CD4-positive, alpha-beta T cell treated with Interleukin-21 for 1 hour (primary cell): ENCODE measurements at places on chromosomes 2 and 18.

DNA sequence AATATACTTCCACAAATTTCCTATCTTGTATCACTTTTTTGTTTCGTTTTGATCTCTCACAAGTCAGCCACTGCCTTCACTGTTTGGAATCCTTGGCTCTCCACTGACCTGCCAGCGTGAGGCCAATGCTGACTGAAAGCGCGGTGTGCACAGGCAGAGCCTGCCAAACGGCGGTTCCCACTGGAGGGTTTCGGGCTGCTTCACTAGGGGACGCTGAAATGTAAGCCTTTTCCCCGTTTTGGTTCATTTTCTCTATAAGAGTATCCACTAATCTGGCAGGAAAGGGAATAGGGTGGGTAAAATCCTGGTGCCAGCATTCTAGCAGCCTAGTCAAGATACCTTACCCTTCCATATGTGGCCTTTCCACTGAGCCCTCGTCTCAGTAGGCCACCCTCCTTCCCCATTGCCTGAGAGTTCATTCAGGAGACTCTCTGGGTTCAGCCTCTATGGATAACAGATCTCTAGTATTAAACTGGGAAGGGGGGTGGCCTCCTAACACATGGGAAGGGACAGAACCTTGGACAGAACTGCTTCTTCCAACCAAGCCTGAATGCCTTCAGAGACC, 91.5 kb downstream of the DYM start:
- DNase-seq, result no peak

DNA sequence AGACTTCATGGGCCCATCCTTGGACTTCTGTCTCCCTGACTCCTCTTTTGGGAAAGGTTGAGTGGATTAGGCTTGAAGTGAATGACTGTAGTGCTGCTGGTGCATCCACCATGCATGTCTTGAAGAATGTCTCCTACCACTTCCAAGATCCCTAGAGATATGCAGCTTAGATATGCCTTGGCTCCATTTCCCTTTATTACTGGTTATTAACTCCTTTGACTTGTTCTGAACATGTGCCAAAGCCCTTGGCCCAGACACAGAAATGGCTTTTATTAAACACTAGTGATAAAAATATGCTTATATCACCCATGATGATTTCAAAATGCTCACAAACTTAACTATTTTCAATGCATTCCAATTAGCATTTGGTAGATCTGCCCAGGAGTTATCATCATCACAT, 90.0 kb upstream of the SLC14A2 start:
- DNase-seq, result no peak

DNA sequence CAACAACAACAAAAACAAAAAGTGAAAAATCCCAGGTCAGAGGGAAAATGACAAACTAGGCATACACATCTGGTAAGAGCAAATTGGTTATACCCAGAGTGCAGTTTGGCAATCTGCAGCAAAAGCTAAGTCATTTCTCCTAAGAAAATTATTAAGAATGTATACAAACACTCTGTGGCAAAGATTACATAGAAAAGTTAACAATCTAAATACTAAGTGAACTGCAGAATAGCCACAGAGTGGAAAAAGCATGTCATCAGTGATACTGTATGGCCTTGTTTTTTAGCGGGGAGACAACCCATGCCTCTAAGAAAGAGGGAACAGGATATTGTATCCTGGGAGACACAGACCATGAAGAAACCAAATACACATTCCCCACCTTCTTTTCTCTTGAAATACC, 136.0 kb upstream of the ITGB6 start:
- DNase-seq, result no peak

- no peak for DNase-seq
Measured at GRCh38 chr2:47422560-47422959, 19.6 kb downstream of the MSH2 start.

DNA sequence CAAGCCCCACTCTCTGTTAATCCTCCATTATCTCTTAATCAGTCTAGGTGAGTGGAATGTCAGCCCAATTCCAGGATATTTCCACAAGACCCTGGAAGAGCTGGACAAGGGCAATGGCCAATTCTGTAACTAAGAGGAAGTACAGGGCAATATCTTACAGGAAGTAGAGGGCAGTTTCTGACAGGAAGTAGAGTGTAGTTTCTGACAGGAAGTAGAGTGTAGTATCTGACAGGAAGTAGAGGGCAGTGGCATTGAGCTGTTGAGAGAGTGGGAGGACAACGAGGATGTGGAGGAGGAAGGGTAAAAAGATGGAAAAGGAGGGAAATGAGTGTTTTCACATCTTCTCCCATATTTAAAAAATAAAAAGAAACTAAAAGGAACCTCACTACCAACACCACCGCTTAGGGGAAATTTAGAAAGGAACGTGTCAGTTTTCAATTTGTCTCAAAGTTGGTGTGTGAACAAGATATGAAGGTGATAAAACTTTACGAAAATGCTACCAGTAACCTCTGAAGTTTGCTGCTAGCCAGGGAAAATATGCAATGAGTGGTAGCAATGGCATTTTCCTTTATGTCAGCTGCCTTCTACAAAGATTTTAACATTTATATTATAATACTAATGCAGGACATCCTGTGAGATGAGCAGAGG, 430.9 kb upstream of the HNRNPA3 start:
- no peak for DNase-seq

GRCh38 chr18:36757081-36757480, 71.7 kb downstream of the TPGS2 start:
- no peak for DNase-seq

DNA sequence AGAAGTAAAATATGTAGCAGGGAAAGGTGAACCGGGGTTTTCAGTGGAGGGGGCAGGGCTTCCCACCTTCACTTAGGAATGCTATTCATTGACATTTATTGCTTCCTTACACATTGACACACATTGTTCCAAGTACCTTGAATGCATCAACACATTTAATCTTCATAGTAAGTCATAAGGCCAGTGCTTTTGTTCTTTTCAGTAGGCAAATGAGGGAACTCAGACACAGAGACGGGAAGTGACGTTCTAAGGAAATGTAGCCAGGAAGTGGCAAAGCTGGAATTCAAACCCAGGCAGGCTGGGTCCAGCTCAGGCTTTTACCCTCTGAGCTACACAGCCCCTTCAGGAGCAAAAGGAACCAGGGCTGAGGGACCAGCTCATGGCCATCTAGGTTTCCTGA, 20.7 kb downstream of the BMP10 start:
- DNase-seq, result no peak

DNA sequence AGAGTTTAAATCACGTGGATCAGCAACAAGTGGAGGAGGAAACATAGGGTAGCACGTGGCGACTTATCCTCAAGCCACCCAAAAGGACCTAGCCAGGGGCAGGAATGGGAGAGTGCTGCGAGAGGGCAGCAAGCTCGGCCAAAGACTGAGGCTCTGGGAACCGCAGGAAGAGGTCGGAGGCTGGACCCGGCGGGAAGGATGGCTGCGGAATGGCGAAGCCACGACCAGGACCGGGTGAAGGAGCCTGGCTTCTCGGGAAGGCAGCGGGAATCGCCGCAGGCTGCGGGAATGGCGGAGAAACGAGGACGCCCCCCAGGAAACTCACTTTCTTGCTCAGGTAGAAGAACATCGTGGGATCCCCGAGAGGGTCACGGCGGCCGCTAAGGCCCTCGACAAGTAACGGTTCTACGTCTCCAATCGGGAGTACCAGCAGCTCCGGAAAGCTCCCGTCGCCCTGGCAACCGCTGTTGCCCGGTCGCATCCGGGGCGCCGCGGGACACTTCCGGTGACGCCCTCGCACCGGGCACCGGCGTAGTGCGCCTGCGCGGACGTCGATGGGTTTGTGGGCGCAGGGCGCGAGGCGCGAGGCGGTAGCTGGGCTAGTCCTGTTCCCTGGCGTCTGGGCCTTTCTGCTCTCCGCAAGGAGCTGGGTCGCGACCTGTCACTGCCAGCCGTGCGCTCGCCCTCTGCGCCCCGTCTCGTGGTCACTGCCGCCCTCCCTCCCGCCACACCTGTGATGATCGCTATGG, at the start of gene WDR35:
Gene WDR35 (minus strand): TSS at position 439 of the 749 bp plus-strand sequence. CDS start 90 bp downstream, at position 349.
- peak; percentile 92 for DNase-seq

GRCh38 chr2:107001062-107001461, 115.1 kb upstream of the ST6GAL2 start:
- no peak for DNase-seq

GRCh38 chr18:9353596-9353995, 19.0 kb downstream of the TWSG1 start:
- no peak for DNase-seq

DNA sequence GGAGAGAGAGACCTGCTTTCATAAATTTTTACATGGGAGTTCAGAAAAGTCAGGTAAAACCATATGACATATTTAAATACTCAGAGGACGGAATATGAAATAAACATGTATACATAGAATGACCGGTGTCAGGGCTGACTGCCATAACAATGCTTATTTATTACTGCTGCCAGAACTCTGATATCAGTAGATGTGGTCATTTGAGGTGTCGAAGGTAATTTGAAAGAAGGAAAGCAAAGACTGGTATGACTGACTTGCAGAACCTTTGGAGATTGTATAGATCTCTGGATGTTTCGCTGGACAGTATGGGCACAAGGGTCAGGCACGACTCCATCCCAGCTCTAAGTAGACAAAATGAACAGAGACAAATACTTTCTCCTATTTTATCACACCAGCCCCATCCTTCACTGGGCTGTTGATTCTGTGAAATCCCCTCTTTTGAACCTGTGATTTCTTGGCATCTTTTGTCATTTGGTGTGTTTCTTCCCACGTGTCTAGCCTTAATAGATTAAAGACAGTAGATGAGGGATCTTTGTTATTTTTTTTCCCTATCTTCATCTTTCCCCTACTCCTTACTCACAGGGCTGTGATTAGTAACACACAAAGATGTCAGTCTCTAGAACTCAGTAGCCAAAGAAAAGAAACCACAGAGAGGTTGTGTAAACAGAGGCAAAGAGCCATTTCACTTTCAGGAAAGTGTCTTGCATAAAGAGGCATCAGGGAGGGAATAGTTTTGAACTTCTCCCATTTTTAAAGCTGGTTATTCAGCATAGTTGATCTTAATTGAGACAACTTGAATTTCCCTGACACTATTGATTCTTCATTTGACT, 61.6 kb downstream of the ICOS start:
- DNase-seq, result peak; percentile 43

DNA sequence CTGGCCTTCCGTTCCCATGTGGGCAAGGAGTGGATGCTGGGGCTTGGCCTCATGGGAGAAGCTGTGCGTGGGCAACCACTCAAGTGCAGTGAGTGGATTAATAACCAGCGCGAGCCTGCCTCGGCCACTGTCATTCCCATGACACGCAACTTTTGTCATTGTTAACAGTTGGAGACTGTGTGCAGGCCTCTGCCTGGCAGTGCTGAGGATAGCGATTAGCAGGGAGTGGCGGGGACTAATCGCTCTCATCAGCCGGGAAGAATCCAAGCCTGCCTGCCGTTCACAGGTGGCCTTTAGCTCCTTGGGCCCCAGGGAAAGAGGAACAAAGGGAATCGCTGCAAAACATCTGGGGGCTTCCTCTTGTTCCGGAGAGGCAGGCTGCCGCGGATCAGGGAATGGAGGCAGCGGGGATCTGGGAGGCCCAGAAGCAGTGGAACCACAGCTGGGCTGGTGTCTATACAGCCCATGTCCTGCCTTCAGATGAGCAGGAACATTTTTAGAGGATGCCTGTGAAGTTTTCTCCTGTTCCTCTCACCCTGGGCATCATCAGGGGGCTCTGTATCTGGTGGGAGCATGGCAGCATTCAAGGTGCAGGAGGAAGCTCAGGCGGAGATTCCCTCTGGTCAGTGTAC, 53.8 kb downstream of the CTIF start:
- DNase-seq, result no peak

GRCh38 chr2:209526561-209526960, 102.7 kb downstream of the MAP2 start:
- DNase-seq, result no peak

- DNase-seq, result no peak
Measured at GRCh38 chr2:165706960-165707487, 87.0 kb downstream of the GALNT3 start.

DNA sequence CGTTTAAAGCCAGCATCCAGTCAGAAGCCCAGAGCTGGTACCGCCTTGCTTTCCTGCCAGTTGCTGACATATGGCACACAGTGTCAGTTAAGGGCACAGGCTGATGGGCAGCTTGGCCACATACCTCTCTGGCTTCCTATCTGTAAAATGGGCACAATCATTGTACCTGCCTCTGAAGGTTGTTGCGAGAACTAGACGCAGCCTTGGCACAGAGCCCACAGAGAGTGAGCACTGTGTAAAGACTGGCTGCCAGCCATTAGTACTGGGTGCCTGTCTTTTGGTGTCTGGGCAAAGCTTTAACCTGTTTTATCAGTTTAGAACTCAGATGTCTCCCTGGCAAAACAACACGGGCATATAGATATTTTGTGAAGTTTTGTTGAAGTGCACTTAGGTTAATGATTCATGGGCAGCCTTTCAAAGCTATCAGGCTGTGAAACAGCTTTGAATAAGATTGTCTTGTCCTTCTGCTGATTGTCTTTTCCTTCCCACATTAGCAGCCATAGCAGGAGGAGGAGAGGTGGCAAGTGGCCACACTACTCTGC, 269.5 kb downstream of the NEDD4L start:
- no peak for DNase-seq

- no peak for DNase-seq
Measured at GRCh38 chr18:42392416-42392815, 437.4 kb downstream of the PIK3C3 start.

GRCh38 chr2:129117434-129117833, 798.8 kb upstream of the HS6ST1 start:
- DNase-seq, result no peak

DNA sequence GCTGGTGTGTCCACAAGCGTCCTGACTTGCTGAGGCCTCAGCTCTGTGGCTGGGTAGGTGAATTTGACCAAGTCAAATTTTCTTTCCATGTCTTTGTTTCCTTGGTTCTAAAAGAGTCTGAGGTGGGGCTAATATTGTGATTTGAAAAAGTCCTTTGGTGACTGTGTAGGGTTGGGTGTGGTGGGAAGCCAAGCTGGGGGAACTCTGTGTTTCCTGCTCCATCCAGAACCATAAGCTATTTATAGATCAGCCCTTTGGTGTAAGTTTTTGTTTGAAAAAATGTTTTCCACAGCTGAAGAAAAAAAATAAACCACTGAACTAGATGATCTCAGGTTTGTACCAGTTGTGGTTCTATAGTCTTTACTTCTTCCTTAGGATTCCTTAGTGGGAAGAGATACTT, 462.7 kb downstream of the TGIF1 start:
- DNase-seq, result no peak

DNA sequence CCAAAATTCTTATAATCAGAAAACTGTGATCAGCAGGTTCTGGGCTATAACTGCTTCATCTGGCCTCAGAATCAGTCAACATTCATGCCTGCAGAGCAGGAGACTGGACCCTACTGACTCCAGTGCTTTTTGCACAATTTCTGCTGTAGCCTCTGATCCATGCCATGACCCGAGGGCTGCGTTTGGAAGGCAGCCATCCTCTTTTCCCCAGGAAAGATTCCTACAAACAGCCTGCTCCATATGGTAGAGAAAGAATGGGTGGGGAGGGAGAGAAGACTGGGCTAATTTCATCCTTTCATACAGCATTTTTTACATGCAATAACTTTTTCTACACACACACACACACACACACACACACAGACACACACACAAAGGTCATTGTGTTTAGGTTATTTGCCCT, 133.0 kb upstream of the MMADHC start:
- DNase-seq, result no peak

- DNase-seq, result no peak
Measured at GRCh38 chr2:52779446-52779845, 988.2 kb upstream of the CHAC2 start.
